ENCODE measurements at places on chromosomes 1 and 21.

DNA sequence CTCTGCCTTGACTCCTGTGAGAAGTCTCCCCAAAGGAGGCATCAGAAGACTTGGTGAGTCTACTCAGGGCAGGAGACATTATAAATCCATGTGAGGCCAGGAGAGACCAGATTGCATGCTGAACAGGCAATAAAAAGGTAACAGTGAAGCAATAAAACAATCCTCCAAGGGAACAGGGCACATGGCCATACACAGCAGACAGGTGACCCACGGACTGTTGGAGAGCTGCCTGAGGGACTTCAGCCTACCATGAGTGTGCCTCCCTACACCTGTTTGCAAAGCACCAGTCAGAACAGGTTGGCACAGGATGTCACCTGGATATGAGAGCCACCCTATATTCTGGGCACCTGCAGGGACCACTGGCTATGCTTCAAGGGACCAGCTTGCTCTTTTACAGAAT is 67.6 kb downstream of the MAB21L3 start:
- DNase-seq, result no peak

- no peak for DNase-seq
Measured at GRCh38 chr1:66294707-66295370, 239.1 kb upstream of the SGIP1 start.

DNA sequence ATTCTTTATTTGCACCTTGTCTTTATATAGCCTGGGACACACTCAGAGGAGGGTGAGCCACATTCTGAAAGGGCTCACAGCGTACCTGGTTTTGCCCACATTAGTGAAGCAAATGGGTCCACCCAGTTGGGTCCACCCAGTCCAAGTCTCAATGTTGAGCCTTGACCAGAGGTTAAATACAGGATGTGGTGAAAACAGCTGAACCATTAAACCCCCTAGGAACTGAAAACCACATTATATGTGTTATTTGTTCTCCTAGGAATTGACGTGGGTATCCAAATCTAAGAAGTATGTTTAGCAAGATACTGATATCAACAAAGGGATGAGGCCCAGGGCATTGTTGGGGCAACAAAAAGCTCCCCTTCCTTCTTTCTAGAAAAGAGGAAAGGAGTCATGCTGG is 83.8 kb downstream of the SETD4 start:
- no peak for DNase-seq

DNA sequence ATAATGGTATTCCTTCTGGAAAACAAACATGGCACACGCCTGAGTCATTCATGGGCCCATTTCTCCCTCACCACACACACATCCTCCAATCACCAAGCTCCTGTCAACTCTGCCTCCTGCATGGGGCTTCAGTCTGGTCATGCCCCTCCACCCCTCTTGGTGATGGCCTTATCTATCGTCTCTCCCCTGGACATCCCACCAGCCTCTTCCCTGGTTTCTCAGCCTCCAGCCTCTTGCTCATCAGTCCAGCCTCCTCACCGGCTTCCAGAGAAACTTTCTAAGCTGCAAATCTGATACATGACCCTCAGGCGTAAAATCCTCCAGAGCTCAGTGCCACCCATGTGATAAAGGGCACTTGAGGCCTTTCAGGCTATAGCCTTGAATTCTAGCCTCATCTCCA is 243.9 kb downstream of the FOXD2 start:
- DNase-seq, result no peak
